ENCODE measurements at places on chromosomes 1 and 21.

DNA sequence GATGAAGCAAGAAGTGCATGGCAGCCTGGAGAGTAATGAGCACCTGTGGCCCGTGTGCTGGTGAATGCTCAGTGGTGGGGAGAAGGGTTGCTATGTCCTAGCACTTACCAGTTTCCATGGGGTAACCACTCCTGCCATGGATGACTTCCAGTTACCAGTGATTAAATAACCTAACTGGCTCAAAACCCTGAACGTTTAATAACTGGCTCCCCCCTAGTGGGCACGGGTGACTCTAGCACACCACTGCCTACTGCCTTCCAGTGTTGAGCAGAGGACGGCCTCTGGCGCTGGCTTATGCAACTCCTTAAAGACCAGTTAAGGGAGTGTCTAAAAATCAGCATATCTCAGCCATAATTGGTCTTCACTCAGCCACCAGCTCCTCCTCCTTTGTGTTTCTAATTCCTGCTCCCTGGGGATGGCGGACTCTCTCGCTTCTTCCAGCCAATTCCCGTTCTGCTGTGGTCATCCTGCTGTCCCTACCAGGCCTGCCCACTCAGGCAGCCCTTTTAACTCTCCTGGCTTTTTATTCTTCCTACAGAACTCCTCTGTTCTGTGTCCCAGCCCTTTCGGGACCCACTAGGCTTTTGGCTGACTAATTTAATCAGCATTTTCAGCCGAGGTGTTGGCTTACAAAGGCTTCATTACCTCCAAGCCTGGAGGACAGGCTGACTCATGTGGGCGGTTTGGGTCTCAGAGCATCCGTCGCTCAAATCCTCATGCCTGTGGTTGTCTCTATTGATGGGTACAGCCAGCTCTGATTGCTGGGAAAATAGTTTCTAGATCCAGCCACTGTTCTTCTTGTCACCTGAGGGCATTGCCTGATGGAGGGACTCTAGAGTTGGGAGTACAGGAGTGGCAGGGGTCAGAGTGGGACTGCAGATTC is 332.4 kb downstream of the CAMTA1 start:
- DNase-seq: no peak

GRCh38 chr1:119903443-119903835 is 7.1 kb upstream of the ADAM30 start:
- DNase-seq: no peak

DNA sequence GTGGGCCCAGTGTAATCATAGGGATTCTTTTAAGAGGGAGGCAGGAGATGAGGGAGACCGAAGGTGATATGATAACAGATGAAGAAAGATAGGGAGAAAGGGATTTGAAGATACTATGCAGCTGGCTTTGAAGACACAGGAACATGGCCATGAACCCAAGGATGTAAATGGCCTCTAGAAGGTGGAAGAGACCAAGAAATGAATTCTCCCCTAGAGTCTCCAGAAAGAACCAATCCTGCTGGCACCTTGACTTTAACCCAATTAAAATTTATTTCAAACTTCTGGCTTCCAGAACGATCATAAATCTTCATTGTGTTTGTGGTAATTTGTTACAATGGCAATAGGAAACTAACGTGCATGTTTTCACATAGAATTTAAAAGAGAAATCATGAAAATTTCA is 95.0 kb upstream of the GORAB start:
- DNase-seq: no peak

DNA sequence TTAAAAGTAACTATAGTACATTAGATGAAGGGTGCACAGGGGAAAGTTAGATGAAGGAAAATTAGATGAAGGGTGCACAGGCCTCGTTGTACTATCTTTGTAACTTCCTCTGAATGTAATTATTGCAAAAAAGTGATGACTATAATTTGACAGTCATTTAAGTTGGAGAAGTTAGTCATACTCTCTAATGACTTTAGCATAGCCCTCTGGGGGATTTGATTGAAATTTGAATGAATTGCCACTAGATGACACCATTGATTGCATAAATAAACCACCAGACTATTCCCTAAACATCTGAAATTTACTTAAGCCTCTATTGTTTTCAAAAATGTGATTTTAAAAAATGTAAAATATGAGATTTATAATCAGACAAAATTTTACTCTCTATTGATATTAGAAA is 102.6 kb downstream of the TPR start:
- no peak for DNase-seq

DNA sequence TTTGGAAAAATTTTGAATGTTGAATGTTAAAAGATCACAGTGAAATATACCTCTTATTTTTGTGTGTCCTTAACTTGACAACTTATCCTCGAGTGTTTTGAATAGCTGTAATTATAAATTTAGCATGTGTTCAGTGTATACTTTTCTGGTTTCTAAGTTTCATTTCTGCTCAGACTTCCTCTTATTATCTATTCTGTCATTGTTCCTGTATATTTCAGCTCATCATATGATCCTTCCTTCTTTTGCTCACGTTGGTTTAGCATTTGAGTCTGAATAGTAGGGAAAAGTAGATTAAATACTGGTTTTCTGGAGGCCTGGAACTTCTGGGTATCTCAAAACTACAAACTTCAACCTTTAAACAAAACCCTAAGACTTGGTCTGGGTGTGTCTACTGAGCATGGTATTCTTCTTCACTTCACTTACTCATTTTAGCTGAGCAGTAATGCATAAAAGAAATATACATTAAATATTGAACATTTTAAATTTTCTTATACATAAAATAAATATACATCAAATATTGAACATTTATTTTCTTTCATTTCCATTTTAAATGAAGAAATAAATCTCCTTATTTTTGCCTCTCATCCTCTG is 3.3 kb upstream of the ATP6V1G3 start:
- DNase-seq: no peak

DNA sequence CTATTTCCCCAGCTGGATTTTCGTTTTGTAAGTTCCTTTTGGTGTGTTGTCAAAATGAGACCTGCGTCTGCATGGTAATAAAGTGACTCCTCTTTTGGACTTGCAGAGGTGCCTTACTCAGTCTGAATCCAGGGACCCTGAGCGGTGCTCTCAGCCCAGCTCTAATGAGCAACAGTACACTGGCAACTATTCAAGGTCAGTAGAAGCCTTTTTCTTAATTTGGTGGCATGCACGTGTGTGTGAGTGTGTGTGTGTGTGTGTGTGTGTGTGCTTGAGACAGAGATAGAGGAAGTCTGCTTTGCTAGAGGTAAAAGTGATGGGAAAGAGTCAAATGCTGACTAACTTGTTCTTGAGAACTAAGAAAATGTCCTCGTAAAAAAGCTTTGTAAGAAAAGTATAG is 105.4 kb downstream of the CD247 start:
- DNase-seq: no peak

- no peak for DNase-seq
Measured at GRCh38 chr1:9326596-9326995, 33.9 kb downstream of the SPSB1 start.

- no peak for DNase-seq
Measured at GRCh38 chr1:25771221-25772114, 28.5 kb upstream of the SELENON start.

GRCh38 chr1:245549996-245550719 is 395.4 kb downstream of the KIF26B start:
- no peak for DNase-seq

- no peak for DNase-seq
Measured at GRCh38 chr21:45598666-45599065, 44.9 kb upstream of the PCBP3 start.

GRCh38 chr1:61230523-61230922 is 148.2 kb downstream of the NFIA start:
- DNase-seq: no peak

DNA sequence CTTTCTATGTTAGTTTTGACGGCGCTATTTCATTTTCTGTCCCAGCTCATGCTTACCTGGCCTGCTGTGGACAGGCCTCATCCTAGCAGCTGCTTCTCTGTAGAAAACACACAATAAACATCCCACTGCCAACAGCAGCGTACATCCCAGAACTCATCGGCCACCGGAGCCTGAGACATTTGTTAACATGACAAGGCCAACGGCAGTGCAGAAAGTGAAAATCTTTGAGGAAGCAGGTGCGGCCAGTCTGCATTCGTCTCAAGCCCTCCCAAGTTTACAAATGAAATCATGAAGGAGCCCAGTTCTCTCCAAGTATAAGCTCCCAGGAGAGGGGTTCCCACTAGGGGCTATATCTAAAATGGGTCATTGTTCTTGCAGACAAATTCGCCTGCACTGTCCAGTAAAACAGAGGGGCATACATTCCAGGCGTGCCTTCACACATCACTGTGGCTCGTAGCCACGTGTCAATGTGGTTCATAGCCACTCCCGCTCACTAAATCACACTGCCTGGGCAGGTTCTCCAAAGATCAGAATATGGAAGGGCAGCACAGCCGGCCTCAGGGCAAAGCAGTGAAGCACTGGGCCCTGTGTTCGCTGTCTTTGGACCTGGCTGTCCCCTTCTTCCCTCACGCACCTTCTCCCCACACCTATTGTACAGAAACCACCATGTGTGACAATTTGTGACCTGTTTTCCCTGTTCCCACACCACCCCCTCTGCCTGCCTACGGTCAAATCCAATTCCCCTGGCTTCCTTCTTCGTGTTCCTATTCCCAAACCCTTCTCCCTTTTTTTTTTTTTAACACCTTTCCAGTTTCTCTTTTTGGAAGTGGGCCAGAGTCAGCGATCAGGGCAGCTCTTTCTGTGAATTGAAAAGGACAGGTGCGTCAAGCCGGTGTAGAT is 27.0 kb upstream of the ABCG1 start:
- DNase-seq: no peak

GRCh38 chr21:42155045-42155855 is 63.7 kb upstream of the ABCG1 start:
- no peak for DNase-seq

DNA sequence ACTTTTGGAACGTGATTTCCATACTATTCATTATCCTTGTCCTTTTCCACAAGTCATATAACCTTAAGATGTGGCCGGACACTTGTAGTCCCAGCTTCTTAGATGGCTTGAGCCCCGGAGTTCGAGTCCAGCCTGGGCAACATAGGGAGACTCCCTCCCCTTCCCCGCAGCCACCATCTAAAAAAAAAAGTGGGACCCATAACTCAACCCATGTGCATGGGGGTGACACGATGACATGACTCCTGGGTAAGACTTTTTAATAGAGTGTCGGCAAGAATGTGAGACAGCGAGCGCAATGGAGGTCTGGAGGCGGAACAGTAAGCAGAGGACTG is 25.7 kb downstream of the MIA3 start:
- DNase-seq: no peak

- no peak for DNase-seq
Measured at GRCh38 chr21:18148401-18148800, 96.2 kb upstream of the CHODL start.

DNA sequence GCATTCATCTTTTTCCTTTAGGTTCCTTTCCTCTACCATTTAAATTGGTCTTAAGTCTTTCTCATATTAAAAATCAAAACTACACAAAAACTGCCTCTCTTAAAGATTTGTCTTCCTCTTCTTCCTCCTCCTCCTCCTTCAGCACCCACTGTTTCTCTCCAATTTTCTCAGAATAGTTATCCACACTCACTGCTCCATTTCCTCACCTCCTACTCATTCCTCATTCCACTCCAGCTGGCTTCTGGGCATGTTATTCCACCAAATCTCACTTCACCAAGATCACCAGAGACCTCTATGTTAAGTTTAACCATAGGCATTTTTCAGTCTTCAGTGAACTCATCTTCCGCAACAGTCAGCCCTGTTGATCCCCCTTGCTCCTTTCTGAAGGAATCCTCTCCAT is 173.7 kb downstream of the SLC35F3 start:
- no peak for DNase-seq

DNA sequence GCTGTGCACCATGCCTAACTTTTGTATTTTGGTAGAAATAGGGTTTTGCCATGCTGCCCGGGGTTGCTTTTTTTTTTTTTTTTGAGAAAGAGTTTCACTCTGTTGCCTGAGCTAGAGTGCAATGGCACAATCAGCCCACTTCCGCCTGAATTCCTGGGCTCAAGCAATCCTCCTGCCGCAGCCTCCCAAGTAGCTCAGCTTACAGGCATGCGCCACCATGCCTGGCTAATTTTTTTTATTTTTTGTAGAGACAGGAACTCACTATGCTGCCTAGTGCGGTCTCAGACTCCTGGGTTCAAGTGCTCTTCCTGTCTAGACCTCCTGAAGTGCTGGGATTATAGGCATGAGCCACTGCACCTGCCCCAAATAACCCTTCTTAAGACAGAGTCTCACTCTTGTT is 153.5 kb downstream of the SLC45A1 start:
- DNase-seq: no peak

GRCh38 chr1:189606795-189607476 is 870.7 kb downstream of the BRINP3 start:
- no peak for DNase-seq

DNA sequence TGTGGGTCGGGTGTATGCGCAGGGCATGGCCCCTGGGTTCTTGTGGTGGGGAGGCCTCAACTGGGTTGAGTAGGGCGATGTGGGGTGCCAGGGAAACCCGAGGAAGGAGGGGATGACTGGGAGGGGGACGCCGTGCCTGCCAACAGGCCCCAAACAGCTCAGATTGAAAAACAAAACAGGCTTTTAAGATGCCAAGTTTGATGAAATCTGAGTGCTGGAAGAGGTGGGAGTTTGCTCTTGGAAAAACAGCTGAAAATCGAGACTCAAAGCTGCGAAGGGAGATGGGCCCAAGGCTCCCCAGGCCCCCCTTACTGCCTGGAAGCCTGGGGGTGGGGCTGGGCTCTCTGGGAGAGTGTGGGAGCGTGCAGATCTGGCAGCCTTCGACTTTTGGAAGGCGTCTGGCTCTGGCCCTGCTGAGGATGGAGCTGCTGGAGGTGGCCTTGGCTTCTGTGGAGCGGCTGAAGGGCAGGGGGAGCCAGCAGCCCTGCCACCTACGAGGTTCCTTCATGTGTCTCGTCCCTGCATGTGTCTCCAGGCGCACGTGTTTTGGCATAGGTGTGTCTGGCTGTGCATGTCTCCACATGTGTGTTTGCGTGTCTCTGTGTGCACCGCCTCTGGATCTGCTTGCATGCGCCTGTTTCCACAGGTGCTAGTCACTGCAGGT is 33.3 kb downstream of the PTPRF start:
- DNase-seq: no peak

GRCh38 chr1:224736619-224737352 is 120.7 kb downstream of the CNIH3 start:
- no peak for DNase-seq

GRCh38 chr1:59560807-59561450 is 253.8 kb upstream of the HOOK1 start:
- DNase-seq: no peak

DNA sequence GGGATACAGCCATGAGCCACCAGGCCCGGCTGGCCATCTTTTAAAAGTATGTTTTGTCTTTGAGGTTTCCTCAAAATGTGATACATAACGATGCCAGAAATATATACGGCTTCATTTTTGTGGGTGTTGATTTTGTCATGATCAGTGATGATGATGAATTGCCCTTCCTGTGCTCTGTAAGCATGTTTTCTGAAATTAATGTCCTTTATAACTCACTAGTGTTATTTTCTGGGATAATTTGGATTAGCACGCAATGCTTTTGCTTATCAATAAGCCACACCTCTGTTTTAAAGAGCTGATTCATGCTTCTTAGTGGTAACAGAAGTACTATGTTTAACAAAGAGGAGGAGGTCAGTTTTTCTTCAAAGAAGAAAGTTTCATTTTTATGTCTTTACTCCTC is 25.6 kb downstream of the PHACTR4 start:
- DNase-seq: no peak

GRCh38 chr21:41170859-41171609 is 3.1 kb downstream of the BACE2 start:
- no peak for DNase-seq
